B cell (primary cell): ENCODE measurements at places on chromosomes 12 and 14.

- DNase-seq: no peak
Observed at GRCh38 chr12:15538881-15539280, 216.6 kb downstream of the PTPRO start.

DNA sequence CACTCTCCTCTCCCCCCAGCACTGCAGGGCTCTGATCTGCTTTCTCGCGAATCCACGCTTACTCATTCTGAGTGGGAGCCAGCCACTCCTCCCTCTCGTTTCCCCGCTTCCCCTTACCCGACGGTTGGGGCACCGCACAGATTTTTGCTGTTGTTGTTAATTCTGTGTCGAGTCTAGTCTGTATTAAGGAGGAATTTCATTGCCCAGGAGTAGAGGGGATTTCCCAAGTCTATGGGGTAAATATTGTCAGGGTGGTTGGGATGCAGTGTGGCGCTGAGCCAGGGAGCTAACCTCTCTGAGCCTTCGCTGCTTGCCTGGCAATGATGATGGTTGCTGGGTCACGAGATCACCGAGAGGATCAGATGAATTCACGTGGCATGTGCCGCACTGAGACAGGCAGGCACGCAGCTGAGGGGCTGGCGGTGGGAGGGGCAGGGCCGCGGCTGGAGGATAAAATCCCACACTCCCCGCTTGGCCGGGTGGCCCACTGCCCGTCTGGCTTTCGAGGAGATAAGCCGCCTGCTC is 18.5 kb downstream of the NCOR2 start:
- no peak for DNase-seq

GRCh38 chr12:124188561-124189405 is 106.1 kb upstream of the RFLNA start:
- DNase-seq: no peak

DNA sequence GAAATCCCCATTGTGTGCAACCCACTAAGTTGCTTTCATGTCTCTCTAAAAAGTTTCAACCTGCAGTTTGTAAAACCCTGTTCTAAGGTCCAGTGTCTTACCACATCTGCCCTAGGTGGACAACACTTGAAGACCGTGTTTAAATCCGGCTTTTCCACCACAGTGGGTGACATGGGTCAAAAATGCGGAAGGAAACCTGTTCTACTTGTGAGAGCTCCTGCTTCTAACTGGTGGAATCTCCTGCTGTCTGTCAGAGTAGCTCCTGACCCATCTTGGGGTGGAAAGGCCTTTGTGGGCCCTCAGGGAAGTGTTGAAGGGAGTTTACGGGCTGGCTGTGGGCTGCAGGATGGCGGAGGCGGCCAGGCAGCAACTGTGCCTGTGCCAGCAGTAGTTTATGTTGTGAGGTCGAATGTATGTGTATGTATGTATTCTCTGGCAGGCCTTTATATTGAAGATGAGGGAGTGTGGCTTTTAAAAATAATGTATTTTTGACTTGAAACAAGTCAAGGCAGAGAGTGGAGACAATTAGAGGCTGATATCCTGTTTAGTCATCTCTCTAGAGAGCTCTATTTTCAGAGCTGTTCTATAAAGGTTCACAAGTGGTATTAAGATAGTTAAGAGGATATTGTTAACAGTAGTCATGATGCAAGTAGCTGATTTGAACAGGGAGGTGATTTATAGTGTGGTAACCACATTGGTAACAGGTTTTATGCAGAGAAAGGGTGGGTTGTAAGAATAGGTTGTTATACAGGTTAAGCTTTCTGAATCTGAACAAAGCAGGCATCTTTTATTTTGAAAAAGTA is 67.0 kb downstream of the PRKCH start:
- DNase-seq: peak; percentile 40

DNA sequence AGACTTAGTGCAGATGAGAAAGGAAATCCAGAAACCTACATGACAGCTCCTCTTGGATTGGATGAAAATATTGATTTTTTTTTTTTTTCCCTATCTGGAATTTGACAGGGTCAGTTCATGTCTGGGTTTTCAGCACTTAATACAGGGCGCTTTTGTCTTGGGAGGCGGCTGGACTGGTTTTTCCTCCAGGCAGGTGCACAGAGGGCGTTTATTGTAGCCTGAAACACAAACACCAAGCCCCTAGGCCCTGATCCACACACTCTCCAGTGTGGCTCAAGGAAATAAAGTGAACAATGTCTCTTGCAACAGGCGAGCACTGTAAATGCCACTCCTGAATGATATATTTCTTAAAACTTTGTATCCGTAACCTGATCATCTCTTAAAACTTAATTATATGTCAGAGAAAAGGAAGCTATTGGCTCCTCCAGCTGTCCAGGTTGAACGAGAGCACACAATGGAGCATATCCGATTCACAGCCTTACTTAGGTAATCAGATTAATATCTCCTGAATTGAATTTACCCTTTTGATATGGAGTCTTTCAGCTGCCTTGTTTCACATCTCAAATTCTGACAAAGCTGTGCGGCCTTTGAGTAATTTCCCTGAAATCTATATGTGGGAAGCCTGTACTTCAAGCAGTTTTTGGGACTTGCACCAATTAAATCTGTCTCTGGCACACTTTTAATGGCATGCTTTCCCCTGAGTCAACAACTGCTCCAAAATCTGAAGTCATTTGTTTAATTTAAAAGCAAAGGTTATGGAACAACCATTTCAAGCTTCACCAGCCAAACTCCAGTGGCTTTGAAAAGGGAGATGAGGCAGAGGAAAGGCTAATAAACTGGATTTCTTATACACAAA is 485.7 kb downstream of the ZFP36L1 start:
- DNase-seq: no peak

GRCh38 chr12:25119020-25119419 is 75.9 kb downstream of the DNAI7 start:
- DNase-seq: no peak

DNA sequence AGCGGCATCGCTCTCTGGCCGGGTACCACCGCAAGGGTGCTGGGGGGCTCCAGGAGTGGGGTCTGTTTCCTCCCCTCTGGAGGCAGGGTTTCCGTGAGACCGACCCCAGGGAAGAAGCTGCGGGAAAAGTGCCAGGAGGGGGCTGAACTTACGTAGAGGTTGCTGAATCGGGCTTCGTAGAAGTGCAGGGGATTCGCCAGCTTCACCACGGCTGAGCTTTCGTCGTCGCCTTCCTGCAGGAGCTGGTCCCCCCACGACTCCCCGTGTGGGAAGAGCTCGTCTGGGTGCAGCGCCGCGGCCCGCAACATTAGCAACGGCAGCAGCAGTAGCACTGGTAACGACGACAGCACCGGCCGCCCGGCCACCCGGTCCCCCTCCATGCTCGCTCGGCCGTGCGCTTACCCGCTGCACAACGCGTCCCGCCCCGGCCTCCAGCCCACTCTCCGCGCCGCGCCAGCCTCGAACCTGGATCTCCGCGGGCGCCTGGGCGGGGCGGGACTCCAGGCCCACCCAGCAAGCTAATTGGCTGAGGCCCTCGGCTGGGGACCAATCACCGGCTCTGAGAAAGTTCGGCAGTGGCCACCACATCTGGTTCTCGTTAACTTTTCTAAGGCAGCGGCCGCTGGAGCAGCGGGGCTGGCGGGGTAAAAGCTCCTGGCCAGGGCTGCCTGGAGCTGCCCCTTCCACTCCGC is at the start of gene NID2:
Gene NID2 (minus strand): TSS at position 445 of the 692 bp plus-strand sequence. CDS start 65 bp downstream, at position 380.
- peak; percentile 41 for DNase-seq

DNA sequence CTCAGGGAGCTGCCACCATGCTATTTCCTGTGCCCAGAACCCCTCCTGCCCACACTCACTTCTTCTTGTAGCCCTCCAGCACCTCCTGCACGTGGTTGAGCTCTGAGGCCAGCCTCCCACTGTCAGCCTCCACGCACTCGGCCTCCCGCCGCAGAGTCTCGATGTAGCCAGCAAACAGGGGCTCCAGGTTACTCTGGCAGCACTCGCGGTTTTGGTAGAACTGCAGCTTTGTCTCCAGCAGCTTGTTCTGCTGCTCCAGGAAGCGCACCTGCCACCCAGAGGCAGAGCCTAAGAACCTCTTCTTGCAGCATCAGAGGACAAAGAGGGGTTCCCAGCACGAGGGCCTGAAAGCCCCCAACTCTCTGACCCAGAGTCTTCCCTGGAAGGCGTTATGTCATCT is 2.1 kb downstream of the KRT83 start:
- DNase-seq: no peak

- DNase-seq: peak; percentile 3
Observed at GRCh38 chr12:11228296-11228879, 41.1 kb downstream of the PRB3 start.

DNA sequence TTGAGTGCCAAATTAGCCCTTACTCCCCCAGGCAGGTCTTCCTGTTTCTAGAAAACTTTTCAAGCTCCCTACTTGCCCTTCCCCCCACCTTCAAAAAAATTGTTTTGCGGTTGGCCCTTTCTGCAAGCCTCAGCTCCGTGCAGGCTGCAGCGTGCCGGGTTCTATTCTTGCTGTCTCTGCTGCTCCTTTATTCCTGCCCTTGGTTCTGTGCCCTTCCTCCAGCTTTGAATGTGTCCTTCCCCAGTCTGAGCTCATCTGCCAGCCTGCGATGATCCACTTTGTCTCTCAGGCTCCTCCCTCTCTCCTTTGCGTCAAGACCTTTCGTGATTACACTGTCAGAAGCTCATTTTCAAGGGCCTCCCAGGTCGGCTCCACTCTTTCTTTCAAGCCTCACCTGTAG is 98.6 kb downstream of the IRF2BPL start:
- peak; percentile 49 for DNase-seq

DNA sequence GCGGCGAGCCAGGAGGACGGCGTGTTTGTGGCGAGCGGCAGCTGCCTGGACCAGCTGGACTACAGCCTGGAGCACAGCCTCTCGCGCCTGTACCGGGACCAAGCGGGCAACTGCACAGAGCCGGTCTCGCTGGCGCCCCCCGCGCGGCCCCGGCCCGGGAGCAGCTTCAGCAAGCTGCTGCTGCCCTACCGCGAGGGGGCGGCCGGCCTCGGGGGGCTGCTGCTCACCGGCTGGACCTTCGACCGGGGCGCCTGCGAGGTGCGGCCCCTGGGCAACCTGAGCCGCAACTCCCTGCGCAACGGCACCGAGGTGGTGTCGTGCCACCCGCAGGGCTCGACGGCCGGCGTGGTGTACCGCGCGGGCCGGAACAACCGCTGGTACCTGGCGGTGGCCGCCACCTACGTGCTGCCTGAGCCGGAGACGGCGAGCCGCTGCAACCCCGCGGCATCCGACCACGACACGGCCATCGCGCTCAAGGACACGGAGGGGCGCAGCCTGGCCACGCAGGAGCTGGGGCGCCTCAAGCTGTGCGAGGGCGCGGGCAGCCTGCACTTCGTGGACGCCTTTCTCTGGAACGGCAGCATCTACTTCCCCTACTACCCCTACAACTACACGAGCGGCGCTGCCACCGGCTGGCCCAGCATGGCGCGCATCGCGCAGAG is 873 bp downstream of the PLXNC1 start:
- DNase-seq: peak; percentile 87

DNA sequence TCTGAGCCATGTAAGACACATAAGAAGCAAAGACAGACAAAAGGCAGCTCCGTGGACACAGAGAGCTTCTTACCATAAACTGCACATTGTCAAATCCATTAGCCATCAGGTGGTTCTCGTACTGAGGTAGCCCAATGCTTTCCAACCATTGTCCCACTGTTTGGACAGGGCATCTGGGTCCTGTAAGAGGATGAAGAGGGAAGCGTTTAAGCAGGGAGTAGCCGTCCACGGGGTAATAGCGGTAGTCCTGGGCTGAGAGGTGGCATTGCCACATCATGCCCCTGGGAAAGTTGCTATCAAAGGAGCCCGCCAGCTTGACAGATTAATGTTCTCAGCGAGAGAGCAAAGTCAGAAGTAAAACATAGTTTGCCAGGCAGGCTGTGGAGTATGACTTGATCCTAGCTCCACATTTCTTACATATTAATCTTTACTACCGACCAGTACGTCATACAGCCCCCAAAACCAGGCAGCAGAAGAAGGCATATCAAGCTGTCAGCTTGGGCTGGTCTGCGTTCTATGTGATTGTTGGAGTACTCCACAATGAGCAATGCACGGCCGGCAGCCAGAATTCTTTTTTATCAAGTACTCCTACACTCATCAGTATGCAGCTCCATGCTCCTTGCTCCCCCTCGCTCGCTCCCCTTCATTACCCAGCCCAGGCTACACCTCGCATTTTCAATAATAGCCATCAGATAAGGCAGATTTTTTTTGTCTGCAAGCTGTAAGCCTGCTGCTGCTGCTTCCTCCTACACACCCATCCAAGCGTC is 493.2 kb upstream of the GARIN6 start:
- no peak for DNase-seq

- DNase-seq: no peak
Observed at GRCh38 chr12:23751641-23752040, 197.8 kb downstream of the SOX5 start.

GRCh38 chr14:77053046-77053841 is 24.7 kb upstream of the IRF2BPL start:
- DNase-seq: peak; percentile 89

- no peak for DNase-seq
Observed at GRCh38 chr12:54662026-54662425, 13.9 kb upstream of the DCD start.

GRCh38 chr14:104735830-104736642 is 12.0 kb downstream of the ADSS1 start:
- no peak for DNase-seq

GRCh38 chr12:67520606-67521005 is 127.9 kb upstream of the DYRK2 start:
- no peak for DNase-seq

DNA sequence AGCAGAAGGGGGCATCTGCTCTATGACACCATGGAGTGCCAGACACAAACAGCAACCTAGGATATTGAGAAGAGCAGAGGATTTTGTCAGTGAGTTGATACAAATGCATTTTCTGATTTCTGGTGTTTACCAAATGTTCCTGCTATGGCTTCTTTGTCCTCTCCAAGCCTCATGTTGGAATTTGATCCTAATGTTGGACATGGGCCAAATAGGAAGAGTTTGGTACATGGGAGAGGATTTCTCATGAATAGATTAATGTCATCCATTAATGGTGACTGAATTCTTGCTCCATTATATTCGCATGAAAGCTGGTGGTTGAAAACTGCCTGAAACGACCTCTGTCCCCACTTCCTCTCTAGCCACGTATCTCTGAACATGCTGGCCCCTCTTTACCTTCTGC is 1002.2 kb upstream of the FLRT2 start:
- no peak for DNase-seq

- no peak for DNase-seq
Observed at GRCh38 chr14:36579573-36580140, 2.8 kb downstream of the NKX2-8 start.
